Cerebellum (tissue), 4 donors: ENCODE measurements at places on chromosomes 6 and 20.

- no peak for DNase-seq
These were observed 109.4 kb downstream of the TNFAIP3 start for GRCh38 chr6:137976430-137976829.

- DNase-seq: no peak
These were observed 25.3 kb upstream of the TOP1 start for GRCh38 chr20:41003143-41003935.

- no peak for DNase-seq
These were observed 1.1 kb upstream of the SAMD5 start for GRCh38 chr6:147507162-147508041.

DNA sequence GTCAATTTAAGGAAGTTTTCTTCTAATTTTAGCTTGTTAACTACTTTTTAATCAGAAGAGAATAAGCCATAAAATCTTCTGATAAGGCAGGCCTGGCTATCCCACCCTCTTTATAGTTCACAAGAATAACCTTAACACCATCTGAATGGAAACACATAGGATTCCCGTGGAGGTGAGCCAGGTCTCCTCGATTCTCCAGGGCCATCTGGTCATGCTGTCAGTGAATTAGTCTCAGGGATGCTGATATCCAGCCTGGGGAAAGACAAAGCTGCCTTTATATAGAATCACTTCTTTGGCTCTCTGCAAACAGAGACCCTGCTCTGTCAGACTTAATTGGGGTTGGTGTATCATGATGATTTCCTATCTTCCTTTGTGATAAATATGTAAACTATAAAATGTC, 30.1 kb upstream of the TAGAP start:
- DNase-seq: peak; percentile 82

DNA sequence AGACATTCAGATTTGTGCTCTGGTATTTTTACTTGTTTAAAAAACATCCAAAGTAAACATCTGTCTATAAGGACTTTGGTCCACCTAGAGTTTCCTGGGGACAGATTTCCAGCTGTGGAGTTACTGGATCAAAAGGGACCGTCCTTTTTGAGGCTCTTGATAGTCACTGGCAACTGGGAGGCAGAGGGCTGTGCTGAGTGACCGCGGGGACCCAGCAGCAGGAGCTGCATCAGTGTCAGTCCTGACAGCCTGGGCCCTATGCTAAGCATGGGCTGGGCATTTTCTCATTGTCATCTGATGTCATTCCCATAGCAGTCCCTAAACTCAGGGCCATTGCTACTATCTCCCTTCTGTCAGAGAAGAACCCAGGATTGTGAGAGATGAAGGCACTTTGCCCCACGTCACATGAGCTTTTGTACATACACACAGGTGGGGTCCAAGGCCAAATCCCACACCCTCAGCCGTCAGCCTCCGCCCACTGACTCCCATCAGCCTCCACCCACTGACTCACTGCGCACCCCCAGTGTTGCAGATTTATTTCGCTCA, 293.8 kb downstream of the TAF4 start:
- DNase-seq: no peak

DNA sequence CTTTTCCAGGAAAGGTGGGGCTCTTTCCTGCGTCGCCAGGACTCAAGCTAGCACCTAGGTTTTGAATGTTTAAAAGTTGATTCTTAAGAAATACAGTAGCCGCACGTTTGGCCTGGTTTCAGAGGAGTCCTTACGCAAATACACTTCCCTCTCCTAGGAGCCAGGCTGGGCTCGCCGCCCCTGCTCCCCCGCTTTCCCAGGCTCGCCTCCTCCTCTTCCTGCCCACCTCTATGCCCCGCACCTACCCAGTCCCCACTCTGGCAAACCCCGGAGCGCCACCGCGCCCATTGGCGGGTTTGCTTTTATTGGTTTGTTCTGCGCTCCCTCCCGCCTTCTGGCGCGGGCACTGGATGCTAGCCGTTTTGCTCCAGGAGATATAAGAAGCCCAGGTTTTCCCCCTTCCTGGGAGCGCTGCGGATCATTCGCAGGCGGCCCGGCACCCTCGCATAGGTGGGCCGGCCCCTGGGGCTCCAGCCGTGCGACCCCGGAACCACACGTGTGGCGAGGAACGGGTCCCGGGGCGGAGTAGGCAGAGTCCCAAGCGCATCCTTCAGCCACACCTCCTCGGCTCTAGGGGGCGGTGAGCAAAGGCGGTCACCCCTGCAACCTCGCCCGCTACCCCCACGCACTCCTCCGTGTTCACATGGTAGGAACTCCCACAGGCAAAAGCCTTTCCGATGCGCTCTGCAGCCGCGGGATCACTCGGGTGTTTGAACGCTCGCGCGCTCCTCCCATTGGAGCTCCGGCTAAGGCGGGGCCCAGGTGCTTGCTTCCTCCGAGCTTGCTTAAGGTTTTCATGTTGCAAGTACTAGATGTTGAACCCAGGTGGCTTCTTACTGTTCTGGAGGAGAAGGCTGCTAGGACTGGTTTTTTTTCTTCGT, 119.0 kb downstream of the RTN4IP1 start:
- no peak for DNase-seq

- no peak for DNase-seq
These were observed 205.5 kb downstream of the ARHGAP18 start for GRCh38 chr6:129504456-129504855.

DNA sequence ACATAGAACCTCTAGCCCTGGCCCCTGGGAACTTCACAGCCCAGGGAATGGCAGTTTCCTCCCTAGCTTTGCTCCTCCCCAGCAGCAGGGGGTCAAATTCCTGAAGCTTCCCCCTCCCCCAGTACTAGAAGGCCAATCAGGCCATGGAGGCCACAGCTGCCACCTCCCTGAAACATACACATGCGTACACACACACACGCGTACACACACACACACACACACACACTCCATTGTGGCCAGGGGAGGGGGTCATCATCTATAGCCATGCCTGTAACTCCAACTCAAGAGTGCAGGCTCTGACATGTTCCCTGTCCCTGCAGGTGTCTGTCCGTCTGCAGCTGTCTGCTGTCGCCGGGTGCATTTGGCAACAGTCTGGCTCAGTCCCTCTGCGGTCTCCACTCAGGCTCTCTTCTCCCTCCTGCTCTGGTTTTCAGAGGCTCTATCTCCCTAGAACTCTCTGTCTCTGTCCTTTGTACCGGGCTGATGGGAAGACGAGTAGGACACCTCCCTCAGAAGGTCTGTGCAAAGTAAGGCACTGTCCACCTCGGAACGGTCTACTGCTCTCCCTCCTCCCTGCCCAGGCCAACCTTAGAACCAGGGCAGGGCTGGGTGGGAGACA, 1.4 kb downstream of the LRFN2 start:
- DNase-seq: peak; percentile 38

DNA sequence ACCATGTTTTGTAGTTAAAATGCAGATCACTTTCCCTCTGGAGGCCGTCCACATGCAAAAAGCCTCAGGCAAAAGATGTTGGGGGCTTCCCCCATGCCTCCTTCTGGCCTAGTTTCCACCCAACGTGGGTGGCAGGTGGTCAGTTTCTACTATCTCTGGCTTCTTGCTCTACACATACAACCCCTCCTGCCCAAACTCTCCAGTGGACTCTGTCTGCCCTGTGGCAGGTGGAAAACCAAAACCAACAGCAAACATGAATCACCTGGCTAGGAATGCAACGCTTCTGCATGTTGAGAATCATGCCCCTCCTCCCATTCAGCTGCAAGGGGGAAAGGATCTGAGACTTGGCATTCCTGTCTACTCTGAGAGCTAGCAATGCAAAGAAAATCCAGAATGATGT, 94.8 kb downstream of the MBOAT1 start:
- DNase-seq: no peak

- no peak for DNase-seq
These were observed 15.5 kb downstream of the RIPOR3 start for GRCh38 chr20:50675671-50676376.

GRCh38 chr20:63067721-63068560, 61.2 kb upstream of the BHLHE23 start:
- no peak for DNase-seq

DNA sequence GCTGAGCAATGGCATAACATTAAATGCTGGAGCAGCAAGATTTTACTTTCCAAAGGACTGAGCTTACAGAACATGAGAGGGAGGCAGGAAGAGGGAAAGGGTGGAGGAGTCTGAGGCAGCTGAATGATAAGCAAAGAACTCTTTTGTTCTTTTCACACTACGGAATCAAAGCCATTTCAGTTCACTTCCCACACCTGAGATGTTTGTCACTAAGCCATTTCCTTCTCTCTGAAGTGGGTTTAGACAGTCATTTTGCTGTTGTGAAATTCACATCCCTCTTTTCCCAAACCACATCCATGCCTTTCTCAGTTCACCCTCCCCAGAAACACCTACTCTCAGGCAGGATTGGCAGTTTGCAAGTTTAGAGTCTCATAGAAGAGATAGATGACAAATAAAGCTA, 267.9 kb downstream of the ADGRG6 start:
- DNase-seq: no peak

DNA sequence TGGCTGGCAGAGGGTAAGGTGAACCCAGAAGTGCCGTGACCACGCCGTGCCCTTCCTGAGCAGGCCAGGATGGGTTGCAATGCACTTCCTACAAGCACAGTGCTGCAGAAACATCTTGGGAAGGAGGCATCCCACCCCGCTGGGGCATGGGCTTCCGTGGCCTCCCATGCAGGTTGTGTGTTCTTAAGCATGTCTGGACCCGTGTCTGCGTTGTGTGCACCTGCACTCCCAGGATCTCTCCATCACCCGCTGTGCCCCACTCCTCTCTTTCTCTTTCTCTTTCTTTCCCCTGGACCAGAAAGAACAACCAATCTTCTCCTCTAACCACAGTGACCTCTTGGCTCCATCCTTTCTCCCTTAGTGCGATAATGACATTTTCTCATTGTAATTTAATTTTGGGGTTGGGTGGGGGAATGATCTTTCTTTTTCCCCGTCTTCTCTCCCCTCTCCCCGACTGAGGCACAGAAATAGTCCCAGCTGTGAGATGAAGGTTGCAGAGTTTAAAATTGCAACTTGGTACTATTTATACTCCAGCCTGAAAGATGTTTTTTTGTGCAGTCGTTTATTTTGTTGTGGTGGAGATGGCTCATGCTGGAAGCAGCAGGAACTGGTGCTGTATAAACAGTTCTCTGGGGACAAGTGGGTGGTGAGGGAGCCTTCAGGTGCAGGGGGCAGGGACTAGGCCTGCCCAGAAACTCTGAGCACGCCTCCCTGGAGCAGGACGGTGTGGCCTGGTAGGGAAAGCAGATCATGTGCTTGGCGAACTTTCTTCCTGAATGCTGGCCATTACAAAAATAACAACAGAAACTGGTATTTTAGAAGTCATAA, 20.5 kb downstream of the BCAS4 start:
- no peak for DNase-seq

- no peak for DNase-seq
These were observed 1.1 kb downstream of the STX7 start for GRCh38 chr6:132511831-132512220.

- no peak for DNase-seq
These were observed 26.0 kb upstream of the MYMX start for GRCh38 chr6:44190715-44191114.

- no peak for DNase-seq
These were observed 27.5 kb downstream of the PTPN1 start for GRCh38 chr20:50537546-50538201.

DNA sequence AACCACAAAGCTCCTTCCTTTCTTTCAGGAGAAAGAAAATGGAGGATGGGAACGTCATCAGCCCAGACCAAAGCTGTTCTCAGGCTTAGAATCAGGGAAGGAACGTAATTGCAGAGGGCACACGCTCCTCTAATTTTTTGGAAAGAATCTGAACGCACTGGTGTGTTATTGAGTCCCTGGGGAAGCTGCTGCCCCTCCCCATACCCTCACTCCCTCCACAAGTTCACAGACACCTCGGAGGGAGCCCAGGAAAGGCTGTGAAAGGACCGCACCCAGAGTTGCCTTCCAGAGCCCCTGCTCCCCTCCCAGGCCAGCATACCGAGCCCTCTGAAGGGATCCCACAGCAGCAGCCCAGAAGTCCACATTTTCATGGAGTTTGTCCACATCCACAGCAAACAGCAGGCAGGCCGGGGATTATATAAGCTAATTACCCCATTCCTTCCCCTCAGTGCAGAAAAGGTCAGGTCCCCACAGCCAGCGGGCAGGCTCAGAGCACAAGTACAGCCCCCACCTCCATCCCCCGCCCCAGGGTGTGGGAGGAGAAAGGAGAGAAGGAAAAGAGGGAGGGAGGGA, 53.7 kb downstream of the ANKRD60 start:
- no peak for DNase-seq

DNA sequence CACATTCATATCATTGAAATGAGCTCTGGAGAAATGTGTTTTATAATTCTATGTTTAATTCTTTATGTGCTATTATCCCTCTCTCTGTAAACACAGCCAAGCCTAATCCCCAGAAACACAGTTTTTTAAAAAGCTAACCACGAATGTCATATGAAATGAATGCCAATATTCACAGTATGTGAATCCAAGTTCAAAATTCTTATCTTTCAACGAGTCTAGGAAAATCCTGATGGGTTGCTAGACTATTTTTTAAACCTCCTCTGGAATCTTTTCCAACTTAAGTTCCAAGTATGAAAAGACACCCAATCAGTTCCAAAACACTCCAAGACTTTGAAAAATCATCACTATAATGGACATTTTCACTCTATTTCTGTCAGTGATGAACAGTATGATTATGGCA, 689.3 kb downstream of the HACE1 start:
- no peak for DNase-seq

DNA sequence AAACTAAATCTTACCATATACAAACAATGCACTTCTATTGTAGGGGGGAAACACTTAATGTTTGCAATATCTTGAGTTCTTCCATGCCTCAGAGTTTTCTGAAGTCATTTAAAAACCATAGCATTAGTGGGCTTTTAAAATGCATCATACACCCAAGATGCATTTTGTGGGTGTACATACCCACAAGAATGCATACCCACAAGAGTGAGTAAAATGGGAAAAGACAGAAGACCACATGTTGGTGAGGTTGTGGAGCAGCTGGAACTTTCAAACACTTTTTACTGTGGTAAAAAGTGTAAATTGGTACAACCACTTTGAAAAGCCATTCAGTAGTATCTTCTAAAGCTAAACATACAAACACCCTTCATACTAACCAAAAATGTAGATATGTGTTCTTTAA, 57.5 kb downstream of the CYB5R4 start:
- no peak for DNase-seq

DNA sequence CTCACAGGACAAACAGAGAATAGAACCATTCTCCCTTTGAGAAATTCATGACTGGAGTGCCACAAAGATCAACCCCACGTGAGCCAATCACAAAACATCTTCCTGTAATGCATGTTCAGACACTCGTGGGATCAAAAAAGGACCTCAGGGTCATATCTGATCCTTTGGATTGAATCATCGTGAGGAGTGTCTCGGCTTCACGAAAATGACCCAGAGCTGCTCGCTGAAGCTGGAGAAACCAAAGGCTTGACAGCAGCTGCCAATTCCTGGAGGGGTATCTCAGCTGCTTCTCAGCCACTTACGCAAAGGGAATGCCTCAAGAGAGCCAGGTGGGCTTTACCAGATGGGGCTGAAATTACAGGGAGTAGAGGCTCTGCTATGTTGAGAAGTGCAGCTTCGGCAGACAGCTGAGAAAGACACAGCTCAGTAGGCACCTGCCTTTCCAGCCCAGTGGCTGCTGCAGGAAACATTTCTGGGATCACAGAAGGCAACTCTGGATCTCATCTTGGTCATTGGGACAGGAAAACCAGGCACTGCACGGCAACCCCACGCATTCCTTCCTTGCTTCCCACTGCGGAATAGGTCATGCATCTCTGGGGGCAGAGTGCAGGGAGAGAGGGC, 813.1 kb downstream of the KIF16B start:
- DNase-seq: no peak
